ENCODE measurements at places on chromosomes 2 and 18.
A peak's percentile ranks its signal among the peaks of the same experiment; 100 is the strongest.

GRCh38 chr2:56128235-56128634 lies 55.6 kb upstream of the CCDC85A start:
- no peak for DNase-seq

DNA sequence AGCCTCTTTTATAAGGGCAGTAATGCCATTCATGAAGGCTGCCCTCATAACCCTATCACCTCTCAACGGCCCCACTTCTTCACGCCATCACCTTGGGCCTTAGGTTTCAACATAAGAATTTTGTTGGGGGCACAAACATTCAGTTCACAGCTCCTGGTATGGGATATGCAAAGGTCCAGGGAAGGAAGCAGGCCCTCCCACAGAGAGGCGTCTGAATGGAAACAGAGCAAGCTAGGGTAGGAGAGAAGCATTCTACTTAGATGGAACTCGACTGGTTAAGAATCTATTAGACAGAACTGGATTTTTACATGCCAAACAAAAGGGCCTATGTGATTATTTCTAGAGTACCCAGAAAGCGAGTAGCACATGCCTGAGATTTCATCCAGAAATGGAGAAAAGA lies 42.8 kb downstream of the PROKR1 start:
- DNase-seq, result no peak

DNA sequence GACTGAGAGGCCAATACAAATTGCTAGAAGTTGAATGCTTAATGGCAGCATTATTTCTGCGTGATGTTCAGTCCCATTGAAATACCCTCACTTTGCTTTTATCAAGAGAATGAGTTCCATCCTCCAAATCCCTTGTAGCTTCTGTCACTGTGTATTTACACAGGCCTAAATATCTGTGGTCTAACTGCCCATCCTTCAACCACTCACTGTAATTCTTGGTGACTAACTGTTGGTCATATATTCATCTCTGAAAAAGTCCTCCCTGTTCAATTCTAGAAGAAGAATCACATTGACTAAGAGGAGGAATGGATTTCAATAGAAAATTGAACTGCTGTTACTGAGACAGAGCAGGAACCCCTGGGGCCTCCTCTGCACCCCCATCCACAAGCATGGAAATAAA lies 74.2 kb upstream of the L3MBTL4 start:
- no peak for DNase-seq

GRCh38 chr2:176164611-176165369 lies 7.7 kb downstream of the HOXD3 start:
- no peak for DNase-seq

- DNase-seq, result no peak
Observed at GRCh38 chr2:69271831-69272257, 115.2 kb downstream of the GFPT1 start.

GRCh38 chr2:25700221-25700660 lies 26.9 kb upstream of the DTNB start:
- peak; percentile 59 for DNase-seq

- no peak for DNase-seq
Observed at GRCh38 chr2:167504695-167505094, 616.4 kb downstream of the XIRP2 start.

GRCh38 chr2:120937686-120938044 lies 202.0 kb downstream of the GLI2 start:
- DNase-seq, result no peak

DNA sequence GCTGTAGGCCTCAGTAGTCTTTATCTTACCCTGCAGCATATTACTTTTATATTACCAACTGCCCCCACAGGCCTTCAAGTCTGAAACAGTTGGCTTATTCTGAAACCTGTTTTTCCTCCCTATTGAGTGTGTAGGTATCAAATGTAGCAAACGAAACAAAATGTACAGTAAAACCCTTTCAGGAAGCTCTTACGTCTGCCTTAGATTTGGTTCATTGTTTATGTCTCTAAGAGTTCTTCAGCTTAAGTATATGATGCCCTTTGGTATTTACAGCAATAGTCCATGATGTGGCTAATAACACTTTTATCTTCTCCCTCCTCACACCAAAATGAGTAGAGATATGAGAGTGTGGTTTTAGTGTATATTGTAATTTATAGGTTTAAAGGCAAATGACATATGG lies 108.8 kb downstream of the DOCK10 start:
- no peak for DNase-seq

- DNase-seq, result no peak
Observed at GRCh38 chr2:64631771-64632170, 21.9 kb downstream of the SERTAD2 start.

- no peak for DNase-seq
Observed at GRCh38 chr18:59022167-59022945, 117.3 kb upstream of the SEC11C start.

DNA sequence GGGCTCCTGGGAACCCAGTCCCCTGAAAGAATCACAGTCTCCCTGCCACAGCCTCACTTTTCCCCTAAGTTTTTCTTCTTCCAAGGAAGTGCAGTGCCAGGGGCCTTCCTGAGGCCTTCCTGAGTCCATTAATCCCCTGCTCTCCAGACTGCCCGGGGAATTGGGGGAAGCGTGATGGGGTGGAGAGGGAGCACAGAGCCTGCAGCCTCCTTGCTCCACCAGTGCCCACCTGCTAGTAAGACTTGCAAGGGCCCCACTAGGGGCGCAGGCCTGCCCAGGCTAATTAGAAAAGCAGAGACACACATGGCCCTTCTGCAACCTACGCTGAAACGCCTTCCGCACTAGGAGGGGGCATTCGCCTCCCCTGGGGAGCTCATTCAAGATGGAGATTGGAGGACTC lies 110.6 kb downstream of the MRO start:
- no peak for DNase-seq

DNA sequence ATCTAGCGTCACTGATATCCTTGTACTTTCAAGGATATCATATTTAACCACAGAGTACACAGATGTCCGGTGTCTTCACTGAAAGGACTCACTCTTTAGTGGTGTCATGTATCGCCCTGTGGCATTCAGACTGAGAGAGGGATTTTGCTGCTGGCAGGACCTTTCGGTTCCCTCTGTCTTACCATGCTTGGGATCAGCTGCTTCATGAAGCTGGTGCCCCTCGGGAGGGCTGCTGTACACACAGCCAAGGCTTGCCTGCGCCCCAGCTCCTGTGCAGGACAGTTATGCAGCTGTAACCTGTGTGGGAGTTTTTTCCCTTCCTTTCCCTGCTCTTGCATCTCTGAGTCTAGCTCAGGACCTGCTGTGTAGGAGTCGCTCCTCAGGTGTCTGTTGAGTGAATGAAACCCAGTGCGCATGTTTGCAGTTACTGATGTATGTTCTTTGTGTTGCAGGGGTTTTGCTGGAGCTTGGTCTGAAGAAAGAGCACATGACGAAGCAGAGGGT lies 64.4 kb downstream of the GREB1 start:
- no peak for DNase-seq

DNA sequence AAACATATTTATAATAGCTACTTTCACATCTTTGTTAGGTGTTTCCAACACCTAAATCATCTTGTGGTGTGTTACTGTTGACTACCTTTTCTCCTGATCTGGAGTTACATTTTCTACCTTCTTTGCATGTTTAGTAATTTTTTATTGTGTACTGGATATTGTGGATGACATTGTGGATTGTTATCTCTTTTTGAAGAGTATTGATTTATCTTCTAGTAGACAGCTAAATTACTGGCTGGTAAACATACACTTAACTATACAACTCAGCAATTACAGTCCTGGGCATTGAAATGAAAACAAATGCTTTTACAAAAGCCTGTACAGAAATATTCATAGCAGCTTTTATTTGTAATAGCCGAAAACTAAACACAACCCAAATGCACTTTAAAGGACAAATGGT lies 150.8 kb downstream of the PTRHD1 start:
- DNase-seq, result no peak

- no peak for DNase-seq
Observed at GRCh38 chr2:202049840-202050239, 16.2 kb downstream of the FZD7 start.

- DNase-seq, result no peak
Observed at GRCh38 chr18:48829443-48830149, 121.2 kb downstream of the SMAD7 start.

DNA sequence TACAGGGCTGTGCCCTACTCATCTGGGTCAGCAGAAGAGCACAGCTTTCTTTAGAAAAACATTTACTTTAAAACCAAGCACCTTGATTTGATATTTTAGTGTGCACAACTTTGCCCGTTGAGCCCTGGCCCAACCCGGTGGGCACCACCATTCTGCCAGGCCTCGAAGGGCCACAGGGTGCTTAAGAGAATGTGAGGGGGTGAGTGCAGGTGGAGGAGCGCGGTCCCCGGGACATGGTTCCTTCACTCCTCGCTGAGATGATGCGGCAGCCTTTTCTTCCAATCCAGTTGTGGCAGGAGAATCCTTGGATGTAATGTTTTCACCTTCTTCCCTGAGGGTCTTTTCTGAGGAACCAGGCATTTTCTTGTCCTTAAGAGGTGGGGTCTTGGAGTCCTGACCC lies 119.0 kb downstream of the RPIA start:
- DNase-seq, result no peak

DNA sequence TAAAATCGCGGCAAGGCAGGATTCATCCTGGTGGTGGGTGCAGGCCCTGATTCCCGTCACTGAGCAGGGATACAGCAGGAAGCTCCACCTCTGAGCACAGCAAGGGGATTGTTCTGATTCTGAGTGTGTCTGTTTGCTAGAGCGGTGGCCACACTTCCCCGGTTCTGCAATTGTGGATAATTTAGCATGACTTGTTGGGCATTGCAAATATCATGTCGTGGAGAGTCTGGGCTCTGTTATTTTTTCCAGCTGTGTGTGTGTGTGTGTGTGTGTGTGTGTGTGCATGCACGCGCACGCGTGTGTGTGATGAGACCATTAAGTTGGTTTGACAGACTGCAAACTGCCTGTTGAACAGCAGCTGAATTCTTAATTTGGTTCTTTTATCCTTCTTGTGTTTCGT lies 4.1 kb upstream of the TMEM18 start:
- no peak for DNase-seq

DNA sequence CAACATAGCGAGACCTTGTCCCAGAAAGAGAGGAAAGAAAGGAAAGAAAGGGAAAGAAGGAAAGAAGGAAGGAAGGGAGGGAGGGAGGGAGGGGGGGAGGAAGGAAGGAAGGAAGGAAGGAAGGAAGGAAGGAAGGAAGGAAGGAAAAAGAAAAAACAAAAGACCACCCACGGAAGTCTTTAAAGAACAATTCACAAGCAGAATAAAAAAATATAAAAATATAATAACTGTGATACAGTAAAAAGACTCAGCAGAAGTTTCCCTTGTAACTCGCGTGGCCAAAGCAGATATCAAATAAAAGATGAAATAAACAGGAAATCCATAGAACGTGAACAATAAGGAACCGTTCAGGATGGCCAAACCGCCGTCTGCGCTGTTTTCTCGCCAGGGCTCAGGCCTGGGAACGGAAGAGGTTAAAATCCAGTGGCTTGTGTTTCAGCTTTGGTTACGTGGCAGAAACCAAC lies 1.2 kb upstream of the SLC1A4 start:
- DNase-seq, result no peak

- DNase-seq, result no peak
Observed at GRCh38 chr2:153268941-153269461, 209.6 kb downstream of the RPRM start.

DNA sequence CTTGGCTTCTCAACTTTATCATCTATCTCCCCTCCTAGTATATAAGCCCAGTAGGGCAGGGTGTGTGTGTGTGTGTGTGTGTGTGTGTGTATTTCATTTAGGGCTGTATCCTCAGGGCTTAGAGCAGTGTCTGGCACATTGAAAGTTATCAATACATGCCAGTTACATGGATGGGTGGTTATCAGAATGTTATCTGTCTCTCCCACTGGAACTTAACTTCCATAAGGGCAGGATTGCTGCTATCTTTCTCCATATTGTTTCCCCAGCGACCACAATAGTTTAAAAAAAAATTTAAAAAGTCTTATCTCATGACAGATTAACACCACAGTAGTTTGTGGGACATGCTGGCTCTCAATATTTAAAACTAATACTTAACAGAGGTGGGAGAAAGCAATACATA lies 488.9 kb downstream of the PLCL1 start:
- DNase-seq, result no peak

Data from SW 1271 (cell line).